ENCODE measurements at places on chromosomes 7 and 10. TPM values are rescaled to one million over a fixed set of nuclear protein-coding genes. Genes with fewer than 3 reads are reported as not detected.

DNA sequence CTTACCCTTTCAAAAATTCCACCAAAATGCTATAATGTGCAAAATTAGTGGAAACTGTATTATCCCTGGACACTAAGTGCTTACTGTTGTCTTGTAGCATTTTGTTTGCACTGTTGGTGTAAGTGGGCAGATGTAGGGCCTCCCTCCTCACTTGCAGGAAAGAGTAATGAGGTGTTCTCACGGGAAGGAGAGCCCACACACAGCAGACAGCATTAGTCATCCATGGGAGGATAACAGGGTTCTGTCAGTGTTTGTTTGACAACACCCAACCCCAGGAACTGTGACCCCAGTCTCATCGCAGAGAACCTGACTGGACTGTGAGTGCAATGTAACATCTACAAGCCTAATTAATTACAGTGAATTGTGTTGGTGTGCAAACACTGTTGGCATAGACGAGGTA is 58.7 kb upstream of the VSTM2A start:
- H3K4me3 ChIP-seq = no peak overlapping the region
- H3K4me1 ChIP-seq = no peaks in the 10 kb centered on the region
- no peaks in the 10 kb centered on the region for H3K36me3 ChIP-seq
- H3K27me3 ChIP-seq = no peaks in the 10 kb centered on the region
- no peak overlapping the region for H3K27ac ChIP-seq

The PDAP1 gene
- 71.7 TPM for total RNA-seq

The FAM241B gene
- total RNA-seq = 13.0 TPM

DNA sequence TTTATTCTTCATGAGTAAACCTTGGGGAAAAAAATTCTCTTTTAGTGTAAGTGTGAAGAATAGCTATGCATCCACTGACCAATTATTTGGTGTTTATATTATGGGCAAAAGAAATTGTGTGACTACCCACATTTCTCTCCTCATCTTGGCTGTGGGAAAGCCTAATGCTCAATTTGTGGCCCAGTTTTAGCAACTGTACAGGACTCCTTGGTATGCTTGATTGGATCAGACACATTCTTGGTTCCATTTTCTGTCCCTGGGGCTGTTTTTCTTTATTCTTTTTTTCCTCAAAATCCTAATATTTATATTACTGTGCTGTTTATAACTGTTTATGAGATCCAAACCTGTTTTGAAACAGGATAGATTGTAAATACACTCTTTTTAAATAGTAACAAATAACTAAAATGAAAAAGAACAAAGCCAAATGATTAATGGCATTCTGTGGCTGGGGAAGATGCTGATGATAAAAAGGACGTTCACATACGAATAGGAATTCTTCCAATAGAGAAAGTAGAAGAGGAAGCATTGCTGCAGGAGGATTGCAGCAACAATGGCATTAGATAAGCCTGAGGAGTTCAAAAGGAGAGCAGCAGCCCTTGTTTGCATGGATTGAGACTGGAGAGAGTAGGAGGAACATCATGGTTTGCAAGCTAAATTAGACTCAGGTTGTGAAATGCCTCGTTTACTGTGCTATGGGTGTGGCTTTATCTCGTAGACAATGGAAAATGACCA is 580.5 kb downstream of the INHBA start:
- no peaks in the 10 kb centered on the region for H3K27me3 ChIP-seq
- DNase-seq = no peak
- no peak overlapping the region for H3K27ac ChIP-seq
- no peak overlapping the region for H3K4me3 ChIP-seq

The ASAH2 gene
- total RNA-seq = 0.61 TPM

- no peaks in the 10 kb centered on the region for H3K27me3 ChIP-seq
- no peaks in the 10 kb centered on the region for H3K4me1 ChIP-seq
- H3K27ac ChIP-seq = no peak overlapping the region
- no peak overlapping the region for H3K4me3 ChIP-seq
These were observed 532.5 kb downstream of the GRM8 start for GRCh38 chr7:126720232-126720631.

The ZNF239 gene
- 7.6 TPM for total RNA-seq

The CAV2 gene
- not detected for total RNA-seq

The SUN3 gene
- total RNA-seq = not detected

DNA sequence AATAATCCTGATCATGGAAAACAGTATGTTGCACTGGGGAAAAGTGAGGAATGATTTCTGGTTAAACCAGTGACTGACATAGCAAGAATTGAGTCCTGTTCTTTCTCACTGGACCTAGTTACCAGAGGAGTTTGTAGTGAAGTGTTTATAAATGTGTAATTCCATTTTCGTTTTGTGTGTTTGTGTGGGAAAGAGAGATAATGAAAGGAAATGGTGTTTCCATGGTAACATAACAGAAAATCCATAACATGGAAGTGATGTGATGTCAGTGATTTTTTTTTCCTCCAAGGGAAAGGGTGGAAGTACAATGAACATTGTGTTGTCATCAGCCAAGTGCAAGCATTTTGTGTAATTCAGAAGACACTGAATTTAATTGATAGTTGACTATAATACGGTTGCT is 283.9 kb downstream of the PLXDC2 start:
- no peaks in the 10 kb centered on the region for H3K4me1 ChIP-seq
- no peaks in the 10 kb centered on the region for H3K27me3 ChIP-seq
- H3K36me3 ChIP-seq = no peaks in the 10 kb centered on the region

The NEBL gene
- total RNA-seq = 1.4 TPM

The DCLRE1A gene
- 2.8 TPM for total RNA-seq

GRCh38 chr7:105388356-105389087 is at the start of gene SRPK2:
Gene SRPK2 (minus strand): TSS chr7:105388921.
- H3K4me1 ChIP-seq = peaks cover 12% of the 10 kb centered on the region
- H3K36me3 ChIP-seq = no peaks in the 10 kb centered on the region
- DNase-seq = peak; percentile 79
- peak within 1 kb of the TSS; percentile 82 for H3K27ac ChIP-seq
- H3K27me3 ChIP-seq = no peaks in the 10 kb centered on the region

- H3K27ac ChIP-seq = no peak overlapping the region
- no peaks in the 10 kb centered on the region for H3K36me3 ChIP-seq
- H3K4me1 ChIP-seq = no peaks in the 10 kb centered on the region
- H3K27me3 ChIP-seq = no peaks in the 10 kb centered on the region
- no peak for DNase-seq
- no peak overlapping the region for H3K4me3 ChIP-seq
These were observed 147.6 kb downstream of the POLR1F start for GRCh38 chr7:19561121-19561805.

The RAB19 gene
- total RNA-seq = 3.3 TPM

The LIPN gene
- 5.1 TPM for total RNA-seq

The GRID2IP gene
- total RNA-seq = 0.69 TPM

GRCh38 chr10:109880886-109881768 is 42.2 kb downstream of the XPNPEP1 start:
- no peaks in the 10 kb centered on the region for H3K4me1 ChIP-seq
- H3K4me3 ChIP-seq = no peak overlapping the region

The SYT15B gene
- total RNA-seq = 0.12 TPM

DNA sequence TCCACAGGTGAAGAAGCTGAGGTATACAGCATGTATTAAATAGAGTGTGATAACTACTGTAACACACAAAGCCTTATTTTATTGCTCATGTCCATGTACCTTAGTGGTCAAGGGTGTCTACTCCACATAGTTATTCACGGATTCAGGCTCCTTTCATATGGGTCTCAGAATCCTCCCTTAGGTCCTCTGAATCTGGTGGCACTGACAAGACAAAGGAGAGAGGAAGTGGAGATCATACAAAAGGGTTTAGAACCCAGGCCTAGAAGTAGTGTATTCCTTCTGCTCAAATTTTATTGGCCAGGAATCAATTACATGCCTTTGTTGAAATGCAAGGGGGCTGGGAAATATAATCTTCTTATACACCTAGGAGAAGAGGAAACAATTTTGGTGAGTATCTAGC is 164.6 kb downstream of the PTEN start:
- no peak overlapping the region for H3K4me3 ChIP-seq
- no peaks in the 10 kb centered on the region for H3K27me3 ChIP-seq
- peaks cover 15% of the 10 kb centered on the region for H3K4me1 ChIP-seq
- DNase-seq = no peak
- peak overlapping the region; percentile 4 for H3K27ac ChIP-seq

DNA sequence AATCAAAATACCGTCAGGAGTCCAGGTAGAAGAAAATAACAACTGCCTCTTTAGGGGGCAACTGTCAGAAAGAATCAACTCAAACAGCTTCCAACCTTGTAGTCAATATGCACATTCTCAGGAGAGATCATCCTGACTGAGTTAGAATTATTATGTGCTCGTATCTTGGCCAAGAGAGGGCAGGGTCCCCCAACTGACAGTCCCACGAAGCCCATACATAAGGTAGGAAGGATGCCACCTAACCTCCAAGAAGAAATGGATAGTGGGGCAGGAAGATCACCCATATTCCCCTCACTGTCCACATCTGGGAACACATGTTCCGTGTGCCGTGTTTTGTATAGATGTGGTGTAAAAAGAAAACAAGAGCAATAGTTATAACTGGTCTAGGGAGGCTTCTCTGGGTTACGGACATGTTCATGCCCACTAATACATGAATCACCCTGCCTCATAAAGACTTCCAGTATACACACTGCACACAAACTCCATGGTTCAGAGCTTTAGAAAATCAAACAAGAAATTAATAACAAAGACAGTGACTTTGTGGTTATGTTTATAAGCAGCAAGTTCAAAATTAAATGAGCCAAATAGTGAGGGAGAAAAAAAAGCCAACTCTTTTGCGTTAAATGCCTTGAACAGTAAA is 295.6 kb downstream of the FGFR2 start:
- DNase-seq = no peak
- no peaks in the 10 kb centered on the region for H3K4me1 ChIP-seq
- no peaks in the 10 kb centered on the region for H3K27me3 ChIP-seq
- no peak overlapping the region for H3K27ac ChIP-seq
- H3K36me3 ChIP-seq = no peaks in the 10 kb centered on the region

- no peak overlapping the region for H3K4me3 ChIP-seq
- H3K27me3 ChIP-seq = peaks cover 4% of the 10 kb centered on the region
- no peak overlapping the region for H3K27ac ChIP-seq
- H3K36me3 ChIP-seq = no peaks in the 10 kb centered on the region
- no peak for DNase-seq
These were observed 10.7 kb downstream of the PTF1A start for GRCh38 chr10:23202779-23203178.

DNA sequence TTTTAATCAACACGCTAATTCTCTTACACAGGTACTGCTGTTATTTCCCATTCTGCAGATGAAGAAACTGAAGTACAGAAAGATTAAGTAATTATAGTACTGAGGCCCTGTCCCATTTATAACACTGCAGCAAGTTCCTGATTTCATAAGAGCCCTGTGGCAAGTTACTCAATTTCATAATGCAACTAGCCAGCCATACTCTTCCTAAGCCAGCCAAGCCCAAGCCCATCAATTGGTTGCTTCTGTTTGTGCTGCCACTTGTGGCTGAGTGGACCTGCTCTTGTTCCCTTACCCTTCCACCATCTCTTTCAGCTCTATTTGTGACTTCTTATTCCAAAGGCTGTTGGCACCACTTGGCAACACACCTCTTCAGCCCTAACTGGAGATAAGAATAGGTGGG is 19.7 kb upstream of the PRPF18 start:
- no peak overlapping the region for H3K27ac ChIP-seq
- H3K27me3 ChIP-seq = no peaks in the 10 kb centered on the region
- no peak overlapping the region for H3K4me3 ChIP-seq

DNA sequence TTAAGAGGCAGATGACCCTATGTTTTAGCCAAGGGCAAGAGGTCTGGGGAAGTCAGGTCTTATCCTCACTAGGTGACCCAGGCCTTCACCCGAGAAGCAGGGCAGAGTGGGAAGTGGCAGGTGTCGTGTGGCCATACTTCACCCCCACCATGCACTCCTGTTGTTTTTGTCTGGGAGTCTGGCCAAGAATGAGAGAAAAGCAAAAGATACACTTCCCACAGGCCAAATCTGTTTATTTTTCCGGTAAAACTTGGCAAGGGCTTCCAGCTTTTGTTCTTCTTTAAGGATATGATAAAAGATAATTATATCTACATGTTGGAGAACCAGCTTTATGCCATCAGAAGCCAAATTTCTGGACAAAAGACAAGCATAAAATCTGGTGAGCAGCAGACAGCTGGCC is 137.4 kb upstream of the CDC14C start:
- no peaks in the 10 kb centered on the region for H3K27me3 ChIP-seq
- DNase-seq = no peak
- no peaks in the 10 kb centered on the region for H3K4me1 ChIP-seq
- no peak overlapping the region for H3K4me3 ChIP-seq
- no peaks in the 10 kb centered on the region for H3K36me3 ChIP-seq
- no peak overlapping the region for H3K27ac ChIP-seq

- peaks cover 6% of the 10 kb centered on the region for H3K4me1 ChIP-seq
- H3K36me3 ChIP-seq = no peaks in the 10 kb centered on the region
- H3K27ac ChIP-seq = no peak overlapping the region
- no peak for DNase-seq
- H3K4me3 ChIP-seq = no peak overlapping the region
These were observed 6.7 kb upstream of the MNX1 start for GRCh38 chr7:157017149-157017548.

DNA sequence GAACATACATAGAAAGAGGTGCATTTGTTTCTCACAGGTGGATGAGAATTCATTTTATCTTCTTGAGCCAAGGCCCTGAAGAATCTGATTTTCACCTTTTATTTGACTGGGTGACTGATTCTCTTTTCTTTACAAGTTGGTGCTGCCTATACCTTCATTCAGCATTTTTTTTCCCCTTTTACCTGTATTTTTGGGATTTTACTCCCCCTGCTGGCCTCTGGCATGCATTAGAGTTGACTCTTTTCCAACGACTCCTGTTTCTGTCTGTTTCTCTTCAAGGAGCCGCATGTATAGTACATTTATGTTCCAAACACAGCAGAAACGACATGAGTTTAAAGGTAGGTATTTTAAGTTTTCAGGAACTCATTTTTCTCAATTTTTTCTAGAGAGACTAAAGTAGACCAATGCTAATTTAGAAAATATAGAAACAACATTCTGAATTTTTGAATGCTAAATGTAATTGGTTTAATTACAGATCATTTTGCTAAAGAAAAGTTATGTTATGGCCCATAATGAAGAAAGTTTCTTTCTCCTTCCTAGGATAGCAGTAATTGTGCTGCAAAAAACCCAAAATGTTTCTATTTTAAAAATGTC is 149.8 kb upstream of the HDAC9 start:
- no peak overlapping the region for H3K27ac ChIP-seq
- no peaks in the 10 kb centered on the region for H3K4me1 ChIP-seq
- DNase-seq = no peak
- no peak overlapping the region for H3K4me3 ChIP-seq
- H3K36me3 ChIP-seq = no peaks in the 10 kb centered on the region
- no peaks in the 10 kb centered on the region for H3K27me3 ChIP-seq

The OR6V1 gene
- total RNA-seq = not detected

GRCh38 chr7:70047384-70047783 is 449.1 kb downstream of the AUTS2 start:
- H3K27me3 ChIP-seq = no peaks in the 10 kb centered on the region
- H3K4me1 ChIP-seq = no peaks in the 10 kb centered on the region
- H3K36me3 ChIP-seq = no peaks in the 10 kb centered on the region
- no peak overlapping the region for H3K4me3 ChIP-seq
- no peak for DNase-seq
- no peak overlapping the region for H3K27ac ChIP-seq

All from naive thymus-derived CD4-positive, alpha-beta T cell (primary cell).